Lung (tissue), 17 donors: ENCODE measurements at places on chromosomes 3 and 15.

GRCh38 chr15:80870893-80871292 is 91.7 kb downstream of the CEMIP start:
- no peak overlapping the region for H3K4me3 ChIP-seq
- no peak overlapping the region for H3K27ac ChIP-seq
- H3K36me3 ChIP-seq = no peaks in the 10 kb centered on the region
- peak; percentile 84 for DNase-seq

DNA sequence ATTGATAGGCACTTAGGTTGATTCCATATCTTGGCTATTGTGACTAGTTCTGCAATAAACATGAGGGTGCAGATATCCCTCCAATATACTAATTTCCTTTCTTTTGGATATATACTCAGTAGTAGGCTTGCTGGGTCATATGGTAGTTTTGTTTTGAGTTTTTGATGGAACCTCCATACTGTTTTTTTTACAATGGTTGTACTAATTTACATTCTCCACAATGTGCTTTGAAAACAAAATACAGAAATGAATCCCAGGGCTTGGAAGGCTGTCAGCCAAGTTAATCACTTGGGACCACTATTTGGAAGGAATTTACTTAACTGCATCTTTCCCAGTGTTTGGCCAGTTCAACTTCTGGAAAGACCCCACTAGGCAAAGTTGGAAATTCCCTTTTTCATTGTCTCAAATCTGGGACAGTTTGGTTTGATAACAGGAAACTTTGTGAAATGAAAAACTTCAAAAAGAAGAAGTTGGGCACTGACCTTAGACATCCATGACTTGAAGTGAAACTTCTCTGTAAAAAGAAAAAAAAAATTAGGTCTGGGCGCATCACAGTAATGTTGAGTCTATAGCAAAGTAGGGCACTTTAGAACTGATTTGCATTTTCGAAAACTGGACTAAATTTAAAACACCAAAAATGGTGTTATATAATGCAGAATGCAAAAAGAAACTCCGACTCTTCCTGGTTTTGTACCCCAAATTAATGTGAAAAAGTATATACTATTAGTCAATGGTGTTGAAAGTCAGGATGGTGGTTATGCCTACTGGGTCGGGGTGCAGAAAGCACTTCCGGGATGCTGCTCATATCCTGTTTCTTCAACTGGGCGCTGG is 6.0 kb downstream of the CTSH start:
- no peaks in the 10 kb centered on the region for H3K4me1 ChIP-seq
- H3K36me3 ChIP-seq = no peaks in the 10 kb centered on the region
- H3K27ac ChIP-seq = peak overlapping the region; percentile 77

DNA sequence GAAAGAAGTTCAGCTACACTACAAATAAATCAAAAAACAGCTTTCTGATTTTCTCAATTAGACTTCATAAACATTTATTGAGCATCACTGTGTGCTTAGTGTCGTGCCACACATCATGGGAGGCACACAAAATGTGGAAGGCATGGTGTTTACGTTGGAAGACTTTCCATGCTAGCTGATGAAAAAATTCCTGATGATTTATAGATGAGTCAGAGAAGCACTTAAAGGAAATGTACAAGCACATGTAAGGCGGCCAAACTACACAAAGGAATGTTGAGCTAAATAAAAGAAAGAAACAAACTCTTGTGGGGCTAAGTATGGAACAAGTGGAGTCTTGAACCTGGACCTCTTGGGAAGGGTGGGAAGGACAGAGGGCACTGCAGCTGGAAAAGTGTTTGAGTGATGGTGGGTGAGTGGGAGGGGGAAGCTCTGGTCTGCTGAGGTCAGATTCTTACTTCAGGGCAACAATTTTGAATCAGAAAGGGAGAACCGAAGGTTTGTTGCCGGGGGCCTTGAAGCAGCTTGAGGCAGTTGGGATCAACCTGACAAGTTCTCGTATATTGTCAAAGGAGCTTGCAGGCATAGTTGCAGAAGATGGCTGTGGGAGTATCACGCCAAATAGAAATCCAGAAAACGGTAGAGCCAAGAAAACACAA is 66.9 kb downstream of the FOXB1 start:
- DNase-seq = no peak
- H3K27me3 ChIP-seq = no peaks in the 10 kb centered on the region
- H3K27ac ChIP-seq = no peak overlapping the region
- H3K36me3 ChIP-seq = no peaks in the 10 kb centered on the region

DNA sequence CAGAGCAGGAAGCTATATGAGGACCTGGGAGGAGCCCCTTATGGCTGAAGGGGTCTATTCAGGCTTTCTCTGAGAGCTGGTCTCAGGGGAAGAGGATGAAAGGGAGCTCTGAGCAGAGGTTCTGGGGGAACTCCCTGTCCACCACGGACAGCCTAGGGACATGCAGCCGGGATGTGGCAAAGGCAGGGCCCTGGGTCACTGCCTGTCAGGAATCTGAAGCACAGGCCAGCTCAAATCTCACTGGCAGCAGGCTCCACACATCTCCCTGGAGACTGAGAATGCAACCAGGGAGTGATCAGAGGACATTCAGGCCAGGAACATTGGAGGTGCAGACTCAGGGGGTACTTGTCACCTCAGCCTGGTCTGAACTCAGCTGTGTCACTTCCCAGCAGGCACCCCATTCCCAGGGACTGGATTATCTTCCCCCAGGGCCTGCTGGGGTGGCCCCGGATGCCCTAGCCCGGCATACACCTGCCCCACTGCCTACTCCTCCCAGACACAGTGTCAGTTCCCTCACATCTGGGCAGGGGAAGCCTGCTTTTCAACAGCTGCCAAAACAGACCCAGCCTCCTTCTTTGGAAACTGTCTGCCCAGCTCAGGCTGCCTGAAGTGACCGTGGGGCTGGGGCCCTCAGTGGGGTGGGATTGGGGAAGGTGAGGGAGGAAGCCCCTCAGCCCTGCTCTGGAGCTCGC is 18.3 kb upstream of the SEMA3F start:
- no peak overlapping the region for H3K27ac ChIP-seq
- peaks cover 15% of the 10 kb centered on the region for H3K4me1 ChIP-seq
- no peaks in the 10 kb centered on the region for H3K36me3 ChIP-seq
- H3K27me3 ChIP-seq = no peaks in the 10 kb centered on the region
- no peak overlapping the region for H3K4me3 ChIP-seq
- no peak for DNase-seq

GRCh38 chr15:87949575-87950223 is 306.8 kb downstream of the NTRK3 start:
- no peak overlapping the region for H3K4me3 ChIP-seq
- H3K36me3 ChIP-seq = no peaks in the 10 kb centered on the region
- DNase-seq = peak; percentile 78
- H3K4me1 ChIP-seq = peaks cover 35% of the 10 kb centered on the region

- no peaks in the 10 kb centered on the region for H3K36me3 ChIP-seq
- H3K4me1 ChIP-seq = no peaks in the 10 kb centered on the region
- DNase-seq = no peak
These were observed 37.3 kb upstream of the CACNA1D start for GRCh38 chr3:53457068-53457467.

DNA sequence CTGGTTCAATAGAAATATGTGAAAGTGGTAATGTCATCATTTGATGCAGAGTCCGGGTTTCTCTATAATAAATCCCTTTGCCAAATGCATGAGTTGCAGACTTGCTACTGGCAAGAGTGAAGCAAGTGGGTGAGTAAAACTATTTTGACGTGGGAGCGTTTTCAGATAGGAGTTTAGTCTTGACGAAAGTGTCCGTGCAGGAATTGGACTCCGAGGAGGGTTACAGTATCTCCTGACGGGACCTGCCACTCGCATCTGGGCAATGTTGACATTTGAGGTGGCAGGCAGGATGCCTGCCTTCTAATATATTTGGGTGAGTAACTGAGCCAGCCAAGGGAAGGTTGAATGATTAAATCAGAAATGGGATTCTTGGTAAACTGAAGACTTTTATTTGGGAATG is 16.0 kb downstream of the CDV3 start:
- no peaks in the 10 kb centered on the region for H3K27me3 ChIP-seq
- H3K4me3 ChIP-seq = no peak overlapping the region
- no peak for DNase-seq
- H3K36me3 ChIP-seq = peaks cover 18% of the 10 kb centered on the region
- no peak overlapping the region for H3K27ac ChIP-seq
- H3K4me1 ChIP-seq = no peaks in the 10 kb centered on the region

GRCh38 chr3:36700537-36701248 is 63.7 kb downstream of the DCLK3 start:
- peak; percentile 87 for DNase-seq
- H3K27me3 ChIP-seq = no peaks in the 10 kb centered on the region
- H3K4me3 ChIP-seq = no peak overlapping the region
- H3K27ac ChIP-seq = no peak overlapping the region

GRCh38 chr3:3165241-3165640 is 14.2 kb downstream of the CRBN start:
- DNase-seq = no peak
- H3K4me3 ChIP-seq = no peak overlapping the region
- no peaks in the 10 kb centered on the region for H3K4me1 ChIP-seq
- H3K27me3 ChIP-seq = no peaks in the 10 kb centered on the region
- peaks cover 15% of the 10 kb centered on the region for H3K36me3 ChIP-seq

GRCh38 chr3:190105876-190106275 is 14.8 kb downstream of the P3H2 start:
- no peaks in the 10 kb centered on the region for H3K36me3 ChIP-seq
- no peaks in the 10 kb centered on the region for H3K4me1 ChIP-seq
- no peak overlapping the region for H3K27ac ChIP-seq
- no peaks in the 10 kb centered on the region for H3K27me3 ChIP-seq
- no peak for DNase-seq
